ENCODE measurements at places on chromosomes 7 and 10. TPM values are rescaled to one million over a fixed set of nuclear protein-coding genes. Genes with fewer than 3 reads are reported as not detected.

The HOXA2 gene
- 6.7 TPM for polyA plus RNA-seq

The TLX1 gene
- polyA plus RNA-seq: 0.07 TPM

- no peak for DNase-seq
Observed at GRCh38 chr7:56083150-56083785, 9.5 kb downstream of the PHKG1 start.

- no peak for DNase-seq
Observed at GRCh38 chr10:22322641-22323160, 1.8 kb downstream of the BMI1 start.

- no peak for DNase-seq
Observed at GRCh38 chr7:44794331-44794730, 2.1 kb upstream of the PPIA start.

- no peak for DNase-seq
Observed at GRCh38 chr7:107643938-107644308, 16.7 kb upstream of the SLC26A4 start.
